ENCODE measurements at places on chromosomes 4 and X.
A peak's percentile ranks its signal among the peaks of the same experiment; 100 is the strongest.

GRCh38 chr4:152684007-152684406 lies 4.2 kb upstream of the TMEM154 start:
- no peak for DNase-seq

DNA sequence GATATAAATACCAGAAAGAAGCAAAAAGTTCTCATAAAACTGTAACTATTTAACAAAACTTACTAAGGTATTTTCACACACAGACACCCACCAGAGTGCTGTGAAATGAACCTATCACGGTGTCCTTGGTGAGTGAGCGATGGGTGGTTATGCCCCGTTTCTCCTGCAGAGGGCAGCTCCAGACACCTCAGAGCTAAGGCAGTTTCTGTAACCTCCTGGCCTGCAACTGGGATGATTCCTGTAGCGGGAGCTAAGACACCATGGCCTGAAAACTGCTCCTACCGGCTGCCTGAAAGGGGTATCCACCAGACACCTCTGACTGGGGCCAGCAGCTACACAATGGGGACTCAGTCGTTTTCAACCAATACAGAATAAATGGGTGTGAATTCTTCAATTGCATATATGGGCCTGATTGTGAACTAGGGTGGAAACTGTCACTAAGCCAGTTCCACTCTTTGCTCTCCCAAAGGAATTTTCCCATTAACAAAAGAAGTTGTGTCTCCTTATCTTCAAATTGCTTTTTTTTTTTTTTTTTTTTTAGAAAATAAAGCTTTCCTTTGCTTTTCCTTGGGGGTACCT lies 2375.8 kb upstream of the TENM3 start:
- DNase-seq: peak; percentile 1

- no peak for DNase-seq
Measured at GRCh38 chr4:69738872-69739271, 21.5 kb downstream of the SULT1B1 start.

DNA sequence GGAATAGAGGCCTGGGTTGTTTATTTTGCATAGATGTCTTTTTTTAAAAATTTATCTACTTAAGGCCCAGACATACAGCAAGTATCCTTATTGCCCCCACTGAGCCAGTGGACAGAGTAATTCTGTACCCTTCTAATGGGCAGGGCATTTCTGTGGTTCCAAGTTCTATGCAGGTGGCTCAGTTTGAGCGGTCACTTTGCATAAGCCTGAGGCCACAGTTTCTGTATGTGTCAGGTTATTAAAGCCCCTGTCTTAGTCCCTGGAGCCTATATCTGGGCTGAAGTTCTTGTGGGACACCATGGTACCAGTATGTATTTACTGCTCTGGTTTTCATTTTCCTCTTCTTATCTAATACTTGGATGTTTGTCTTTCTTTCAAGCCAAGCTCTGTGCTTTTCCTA lies 168.8 kb downstream of the MID1IP1 start:
- DNase-seq: no peak

- no peak for DNase-seq
Measured at GRCh38 chr4:23390246-23390645, 499.6 kb downstream of the PPARGC1A start.

- no peak for DNase-seq
Measured at GRCh38 chrX:8672176-8672575, 59.8 kb downstream of the ANOS1 start.

- DNase-seq: no peak
Measured at GRCh38 chr4:25797136-25797535, 65.7 kb downstream of the SEL1L3 start.

DNA sequence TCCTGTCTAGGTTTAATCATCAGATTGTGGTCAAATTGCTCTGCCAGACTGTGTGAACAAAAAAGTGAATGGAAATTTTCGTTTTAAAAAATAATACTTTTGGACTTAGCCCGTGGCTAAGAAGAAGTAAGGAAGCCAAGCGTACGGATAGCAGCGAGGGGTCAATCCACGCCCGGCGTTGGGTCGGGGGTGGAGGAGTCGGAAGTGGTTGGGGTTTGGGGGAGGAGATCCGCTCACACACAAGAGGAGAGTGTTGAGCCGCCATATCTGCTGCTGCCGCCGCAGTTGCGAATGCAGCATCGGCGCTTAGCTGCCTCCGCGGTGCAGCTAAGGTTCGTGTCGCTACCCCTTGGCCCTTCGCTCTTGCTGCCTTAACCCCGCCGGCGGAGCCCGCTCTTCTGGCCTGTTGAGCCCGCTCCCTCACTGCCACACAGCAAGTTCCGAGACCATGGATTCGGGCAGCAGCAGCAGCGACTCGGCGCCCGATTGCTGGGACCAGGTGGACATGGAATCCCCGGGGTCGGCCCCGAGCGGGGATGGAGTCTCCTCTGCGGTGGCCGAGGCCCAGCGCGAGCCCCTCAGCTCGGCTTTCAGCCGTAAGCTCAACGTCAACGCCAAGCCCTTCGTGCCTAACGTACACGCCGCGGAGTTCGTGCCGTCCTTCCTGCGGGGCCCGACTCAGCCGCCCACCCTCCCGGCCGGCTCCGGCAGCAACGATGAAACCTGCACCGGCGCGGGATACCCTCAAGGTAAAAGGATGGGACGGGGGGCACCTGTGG lies at the start of gene GSPT2:
Gene GSPT2, plus strand, starts transcription at position 264 of the 779 bp plus-strand sequence. Its CDS starts 185 bp downstream, at position 449.
- peak; percentile 67 for DNase-seq

DNA sequence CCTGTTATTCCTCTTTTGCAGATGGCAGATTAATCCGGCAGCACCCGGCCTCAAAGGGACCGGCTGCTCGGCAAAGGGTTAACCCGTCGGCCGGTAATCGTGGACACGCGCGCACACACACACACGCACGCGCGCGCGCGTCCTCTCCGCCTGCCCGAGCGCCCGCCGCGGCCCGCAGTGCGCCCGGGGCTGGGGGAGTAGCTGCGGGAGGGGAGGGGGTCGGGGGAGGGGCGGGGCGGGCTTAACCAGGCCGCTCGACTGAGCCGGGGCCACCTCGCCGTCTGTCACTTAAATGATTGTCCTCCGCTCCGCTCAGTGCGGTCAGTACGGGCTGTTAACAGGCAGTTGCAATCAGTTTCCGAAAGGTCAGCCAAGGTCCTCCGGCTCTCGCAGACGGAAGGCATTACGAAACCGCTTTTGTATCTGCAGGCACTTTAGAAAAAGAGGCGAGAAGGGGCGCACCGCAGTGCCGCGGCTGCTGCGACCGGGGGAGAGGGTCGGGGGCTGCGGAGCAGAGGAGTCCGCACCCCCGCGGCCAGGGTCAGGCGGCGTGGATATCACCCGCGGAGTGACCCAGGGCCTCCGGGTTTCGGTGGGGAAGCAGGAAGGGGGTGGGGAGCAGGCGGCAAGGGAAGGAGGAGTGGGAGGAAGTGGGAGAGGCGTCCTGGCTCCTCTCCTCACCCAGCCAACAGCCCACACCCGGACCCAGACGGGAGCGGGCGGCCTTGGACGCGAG lies 57.3 kb upstream of the BCOR start:
- DNase-seq: no peak

GRCh38 chrX:9308426-9308825 lies 156.4 kb upstream of the TBL1X start:
- DNase-seq: no peak

DNA sequence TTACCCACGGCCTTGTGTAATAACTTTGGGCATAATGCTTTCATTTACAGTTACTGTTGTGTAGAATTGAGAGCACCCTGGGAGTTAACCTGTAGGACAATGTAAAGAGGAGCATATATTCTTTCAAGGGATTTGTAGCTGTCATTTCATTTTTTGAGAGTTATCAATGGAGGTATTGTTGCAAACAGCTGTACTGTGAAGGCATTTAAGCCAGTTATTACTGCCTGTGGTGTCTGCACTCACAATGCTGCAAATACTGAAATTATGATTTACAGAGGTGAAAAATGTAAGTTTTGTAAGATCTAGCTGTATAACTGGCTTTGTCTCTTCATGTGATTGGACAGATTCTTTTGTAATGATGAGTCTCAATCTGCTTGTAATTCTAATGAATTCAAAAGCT lies 131.5 kb upstream of the FAT1 start:
- no peak for DNase-seq

GRCh38 chr4:22672944-22673343 lies 19.8 kb upstream of the GBA3 start:
- no peak for DNase-seq

DNA sequence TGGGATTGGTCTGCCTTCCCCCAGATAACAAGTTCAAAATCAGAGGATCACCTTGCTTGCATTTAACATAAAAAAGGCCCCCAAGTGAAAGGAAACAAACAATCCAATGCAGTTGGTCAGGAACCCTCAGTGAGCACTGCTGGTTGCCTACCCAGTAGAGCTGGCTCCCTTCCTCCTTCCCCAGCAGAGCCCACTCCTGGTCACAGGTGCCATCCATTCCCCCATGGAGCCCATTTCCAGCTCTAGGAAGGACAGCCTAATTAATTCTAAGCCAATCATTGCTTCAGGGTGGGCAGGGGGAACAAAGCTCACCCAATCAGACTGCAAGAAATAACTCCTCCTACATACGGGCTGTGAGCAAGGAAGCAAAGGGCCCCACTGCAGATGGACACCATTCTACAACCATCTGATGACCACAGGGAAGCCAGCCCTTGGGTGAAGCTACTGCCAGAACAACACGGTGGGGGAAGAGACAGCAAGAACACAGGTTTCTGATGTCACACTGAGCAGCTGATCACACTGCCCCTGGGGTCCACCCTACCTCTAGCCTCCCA lies 86.5 kb downstream of the SH3KBP1 start:
- DNase-seq: no peak

GRCh38 chr4:172392741-172393140 lies 579.5 kb downstream of the GALNTL6 start:
- no peak for DNase-seq

DNA sequence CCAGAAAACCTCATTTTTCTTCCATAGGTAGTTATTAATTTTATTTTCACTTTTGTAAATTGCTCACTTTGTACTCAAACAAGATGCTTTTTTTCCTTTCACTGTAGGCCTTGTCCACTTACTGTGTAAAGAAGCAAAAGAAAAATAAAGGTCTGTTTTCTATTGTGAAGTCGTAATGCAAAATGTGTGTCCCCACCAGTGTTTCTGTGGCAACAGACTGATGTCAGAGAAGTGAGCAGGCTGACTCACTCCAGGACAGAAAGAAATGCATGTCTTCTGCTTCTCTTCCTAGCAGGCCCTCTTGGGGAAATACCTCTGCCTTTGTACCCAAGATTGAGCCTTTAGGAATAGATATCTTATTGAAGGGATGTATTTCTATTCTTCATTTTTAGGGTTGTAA lies 30.3 kb downstream of the INPP4B start:
- peak; percentile 1 for DNase-seq
